K562 (cell line): ENCODE measurements at places on chromosomes 7 and 10.
A peak's percentile ranks its signal among the peaks of the same experiment; 100 is the strongest.

DNA sequence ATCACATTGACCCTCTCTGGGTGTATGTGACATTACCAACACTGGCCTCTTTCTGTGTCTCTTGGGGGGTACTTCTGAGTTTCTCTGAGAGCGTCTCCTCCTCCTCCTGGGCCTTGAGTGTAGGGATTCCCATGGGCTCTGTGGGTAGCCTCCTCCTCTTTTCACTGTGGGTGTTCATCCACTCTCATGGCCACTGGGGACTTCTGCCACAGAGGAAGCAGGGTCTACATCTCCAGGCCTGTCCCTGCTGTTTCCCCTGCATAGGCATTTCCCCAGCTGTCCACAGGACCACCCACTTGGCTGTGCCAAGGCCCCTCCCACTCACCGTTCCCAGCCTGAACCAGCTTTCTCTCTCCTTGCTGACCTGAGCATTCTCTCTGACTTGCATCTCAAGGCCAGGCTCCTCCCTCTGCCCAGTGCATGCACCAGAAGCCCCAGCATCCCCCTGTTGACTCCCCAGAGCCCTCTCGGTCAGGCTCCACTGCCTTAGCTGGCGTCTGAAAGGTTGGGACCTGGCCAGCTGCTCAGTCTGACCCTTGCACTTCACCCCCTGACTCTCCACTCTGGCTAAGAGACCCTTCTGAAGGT lies 487.6 kb downstream of the GLRX3 start:
- no peak for DNase-seq
- H3K36me3 ChIP-seq, result no peaks in the 10 kb centered on the region
- no peak overlapping the region for H3K4me3 ChIP-seq
- no peaks in the 10 kb centered on the region for H3K27me3 ChIP-seq
- no peak overlapping the region for H3K27ac ChIP-seq
- H3K4me1 ChIP-seq, result no peaks in the 10 kb centered on the region

- peak overlapping the region; percentile 15; the same call in 1 of the 3 replicates for H3K27ac ChIP-seq
- peaks cover 54% of the 10 kb centered on the region for H3K36me3 ChIP-seq
- no peaks in the 10 kb centered on the region for H3K27me3 ChIP-seq
Observed at GRCh38 chr7:77783111-77783510, 15.1 kb downstream of the TMEM60 start.

DNA sequence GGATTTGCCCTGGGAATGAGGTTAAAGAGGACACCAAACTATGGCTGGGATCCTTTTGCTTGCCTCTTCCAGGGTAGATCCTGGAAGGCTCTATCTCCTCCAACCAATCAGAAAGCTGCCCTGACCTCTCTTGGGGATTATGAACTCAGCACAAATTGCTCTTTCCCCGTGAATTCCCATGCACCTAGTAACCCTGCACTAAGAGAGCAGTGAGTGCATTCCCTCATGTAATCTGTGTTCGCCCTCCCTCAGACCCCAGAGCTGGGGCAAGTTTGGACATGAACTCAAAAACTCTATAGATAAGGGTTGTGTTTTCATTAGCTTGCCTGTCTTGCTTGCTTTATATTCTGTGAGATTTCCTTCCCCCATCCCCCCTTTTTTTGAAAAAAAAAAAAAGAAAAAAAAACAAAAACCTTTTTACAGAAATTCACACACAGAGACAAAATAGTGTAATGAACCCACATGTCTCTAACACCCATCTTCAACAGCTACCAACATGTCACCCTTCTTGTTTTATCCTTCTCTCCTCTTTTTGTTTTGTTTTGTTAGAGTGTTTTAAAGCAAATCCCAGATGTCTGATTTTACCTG lies 225.5 kb upstream of the TCF7L2 start:
- no peaks in the 10 kb centered on the region for H3K36me3 ChIP-seq
- no peak for DNase-seq
- H3K4me3 ChIP-seq, result no peak overlapping the region
- no peaks in the 10 kb centered on the region for H3K4me1 ChIP-seq

DNA sequence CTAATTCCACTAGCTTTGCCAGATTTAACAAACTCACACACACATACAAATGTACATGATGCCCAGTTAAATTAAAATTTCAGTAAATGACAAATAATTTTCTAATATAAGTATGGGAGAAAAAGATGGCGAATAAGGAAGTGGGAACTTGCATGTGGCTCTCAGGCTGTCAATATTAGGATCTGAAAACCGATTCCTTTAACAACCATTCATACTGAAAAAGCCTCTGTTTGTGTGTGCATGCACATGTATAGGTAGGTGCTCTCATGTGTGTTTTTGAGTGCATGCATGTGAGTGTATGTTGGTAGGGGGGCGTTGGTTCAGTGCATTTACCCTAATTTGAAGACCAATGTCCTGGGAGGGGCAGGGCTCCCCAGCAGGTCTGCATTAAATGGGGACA lies 125.3 kb downstream of the HTR7 start:
- no peak overlapping the region for H3K4me3 ChIP-seq
- DNase-seq, result no peak
- no peak overlapping the region for H3K27ac ChIP-seq
- H3K36me3 ChIP-seq, result no peaks in the 10 kb centered on the region

DNA sequence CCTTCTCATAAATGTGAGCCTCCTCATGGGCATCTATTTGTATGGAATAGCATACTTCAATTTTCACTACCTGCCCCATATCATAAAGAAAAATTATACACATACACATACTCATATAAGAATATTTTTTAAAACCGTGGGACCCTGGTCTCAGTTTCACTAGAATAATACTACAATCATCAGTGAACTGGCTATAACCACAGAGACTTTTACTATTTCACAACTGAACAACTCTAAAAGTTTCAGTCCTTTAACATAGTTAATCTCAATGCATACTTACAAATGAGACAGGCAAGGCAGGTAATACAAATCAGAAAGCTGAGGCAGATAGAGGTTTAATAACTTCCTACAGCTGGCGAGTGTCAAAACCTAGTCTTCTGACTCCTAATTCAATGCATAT lies 83.1 kb downstream of the LRRN3 start:
- peak overlapping the region; percentile 45; the same call in 1 of the 3 replicates for H3K27ac ChIP-seq
- H3K36me3 ChIP-seq, result no peaks in the 10 kb centered on the region
- H3K4me1 ChIP-seq, result peaks cover 11% of the 10 kb centered on the region; the same call in 2 of the 3 replicates
- no peaks in the 10 kb centered on the region for H3K27me3 ChIP-seq

- H3K36me3 ChIP-seq, result peaks cover 38% of the 10 kb centered on the region
- no peak for DNase-seq
- H3K27ac ChIP-seq, result no peak overlapping the region
- peaks cover 3% of the 10 kb centered on the region; the same call in 1 of the 2 replicates for H3K4me1 ChIP-seq
- no peak overlapping the region for H3K4me3 ChIP-seq
- no peaks in the 10 kb centered on the region for H3K27me3 ChIP-seq
Observed at GRCh38 chr7:24836084-24836483, 78.8 kb upstream of the GSDME start.

- H3K27me3 ChIP-seq, result no peaks in the 10 kb centered on the region
- no peak overlapping the region for H3K4me3 ChIP-seq
- no peaks in the 10 kb centered on the region for H3K36me3 ChIP-seq
- DNase-seq, result no peak
Observed at GRCh38 chr7:34108165-34108564, 202.8 kb downstream of the BMPER start.

DNA sequence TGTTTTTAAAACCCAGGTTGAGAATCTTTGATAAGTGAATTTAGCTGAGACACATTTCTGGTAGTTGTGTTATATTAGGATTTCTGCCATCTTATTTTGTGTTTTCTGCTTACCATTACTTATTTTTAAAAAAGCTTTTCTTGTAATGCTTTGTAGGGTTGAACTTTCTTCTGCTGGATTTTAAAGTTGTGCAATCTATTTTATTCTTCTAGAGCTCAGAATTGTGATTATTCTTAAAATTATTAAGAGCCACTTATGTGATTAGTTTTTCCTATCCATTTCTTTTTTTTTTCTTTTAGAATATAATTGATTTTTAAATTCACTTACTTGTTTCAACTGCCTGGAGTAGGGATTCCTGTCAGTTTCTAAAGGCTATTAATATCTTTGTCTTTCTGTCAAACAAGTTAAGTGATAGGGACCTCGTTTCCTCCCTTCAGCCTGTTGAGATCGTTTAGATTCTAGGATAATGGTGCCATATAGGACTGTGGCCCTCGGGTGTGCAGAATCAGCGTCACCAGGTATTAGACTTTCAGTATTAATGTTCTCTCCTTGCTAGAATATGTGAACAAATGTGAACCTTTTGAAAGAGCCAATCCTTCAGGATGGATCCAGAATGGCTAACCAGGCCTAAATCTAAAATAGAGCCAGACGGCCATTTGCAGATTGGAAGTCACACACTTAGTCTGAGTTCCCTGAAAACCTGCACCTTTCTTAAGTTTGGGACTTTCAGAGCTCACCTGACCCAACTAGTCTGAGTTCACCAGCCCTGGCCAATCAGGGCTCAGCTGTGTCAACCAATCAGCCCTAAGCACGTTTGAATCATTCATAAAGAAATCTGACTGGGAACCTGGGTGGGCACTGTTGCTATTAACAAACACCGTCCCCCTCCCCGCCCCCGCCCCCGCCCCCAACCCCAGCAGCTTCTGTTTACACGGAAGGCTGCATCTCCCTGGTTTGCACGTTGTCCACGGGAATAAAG lies 26.2 kb downstream of the CUX1 start:
- peak overlapping the region; percentile 35; the same call in 1 of the 3 replicates for H3K27ac ChIP-seq
- no peak for DNase-seq
- H3K27me3 ChIP-seq, result no peaks in the 10 kb centered on the region
- H3K4me1 ChIP-seq, result peaks cover 7% of the 10 kb centered on the region; the same call in 1 of the 3 replicates
- H3K36me3 ChIP-seq, result 0 out of 3 replicates have a peak, but pooled peaks cover 4% of the 10 kb centered on the region
